DND-41 (cell line): ENCODE measurements at places on chromosomes 5 and 9.

GRCh38 chr5:141787376-141787775 lies 90.8 kb downstream of the PCDH1 start:
- no peak for DNase-seq

GRCh38 chr5:113749334-113749733 lies 235.8 kb downstream of the YTHDC2 start:
- no peak for DNase-seq

DNA sequence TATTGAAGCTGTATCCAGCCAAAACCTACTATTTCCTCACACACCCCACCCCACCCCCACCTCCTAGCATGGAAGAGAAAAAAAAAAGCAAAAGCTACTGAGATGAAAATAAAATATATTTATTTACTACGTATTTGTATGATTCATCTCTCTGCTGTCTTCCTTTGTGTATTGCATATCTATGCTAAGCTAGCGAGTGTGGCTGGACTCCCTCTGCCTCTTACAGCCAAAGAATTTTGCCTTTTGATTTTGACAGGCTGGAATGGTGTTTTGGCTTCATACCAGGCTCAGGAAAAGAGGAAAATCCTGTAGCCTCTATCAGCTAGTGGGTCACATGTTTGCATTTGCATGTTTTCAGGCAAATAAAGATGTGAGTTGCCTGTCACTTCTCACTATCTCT lies 2.2 kb downstream of the ABLIM3 start:
- DNase-seq, result no peak

GRCh38 chr5:171311322-171312077 lies 2.5 kb downstream of the TLX3 start:
- no peak for DNase-seq
